ENCODE measurements at places on chromosomes 5 and 9. TPM values are rescaled to one million over a fixed set of nuclear protein-coding genes. Genes with fewer than 3 reads are reported as not detected.

DNA sequence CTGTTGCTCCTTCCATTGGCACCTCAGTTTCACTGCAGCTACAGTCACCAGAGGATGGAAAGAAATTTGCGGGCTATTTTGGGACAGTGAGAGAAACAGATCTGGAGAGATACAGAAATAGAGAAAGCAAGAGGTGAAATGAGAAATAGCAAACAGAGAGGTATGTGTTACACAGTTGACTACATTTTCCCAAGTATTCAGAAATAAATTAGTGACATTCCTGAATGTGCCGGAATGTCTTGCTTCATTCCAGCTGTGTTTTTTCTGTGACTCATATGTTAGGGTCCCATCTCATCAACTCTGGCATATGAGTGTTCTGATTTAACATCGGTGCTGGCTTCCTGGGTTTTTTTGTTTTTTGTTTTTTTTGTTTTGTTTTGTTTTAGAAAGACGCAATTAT is 63.8 kb upstream of the ZNF462 start:
- no peak overlapping the region for H3K27ac ChIP-seq
- no peaks in the 10 kb centered on the region for H3K36me3 ChIP-seq
- H3K4me3 ChIP-seq = no peak overlapping the region
- no peaks in the 10 kb centered on the region for H3K4me1 ChIP-seq

DNA sequence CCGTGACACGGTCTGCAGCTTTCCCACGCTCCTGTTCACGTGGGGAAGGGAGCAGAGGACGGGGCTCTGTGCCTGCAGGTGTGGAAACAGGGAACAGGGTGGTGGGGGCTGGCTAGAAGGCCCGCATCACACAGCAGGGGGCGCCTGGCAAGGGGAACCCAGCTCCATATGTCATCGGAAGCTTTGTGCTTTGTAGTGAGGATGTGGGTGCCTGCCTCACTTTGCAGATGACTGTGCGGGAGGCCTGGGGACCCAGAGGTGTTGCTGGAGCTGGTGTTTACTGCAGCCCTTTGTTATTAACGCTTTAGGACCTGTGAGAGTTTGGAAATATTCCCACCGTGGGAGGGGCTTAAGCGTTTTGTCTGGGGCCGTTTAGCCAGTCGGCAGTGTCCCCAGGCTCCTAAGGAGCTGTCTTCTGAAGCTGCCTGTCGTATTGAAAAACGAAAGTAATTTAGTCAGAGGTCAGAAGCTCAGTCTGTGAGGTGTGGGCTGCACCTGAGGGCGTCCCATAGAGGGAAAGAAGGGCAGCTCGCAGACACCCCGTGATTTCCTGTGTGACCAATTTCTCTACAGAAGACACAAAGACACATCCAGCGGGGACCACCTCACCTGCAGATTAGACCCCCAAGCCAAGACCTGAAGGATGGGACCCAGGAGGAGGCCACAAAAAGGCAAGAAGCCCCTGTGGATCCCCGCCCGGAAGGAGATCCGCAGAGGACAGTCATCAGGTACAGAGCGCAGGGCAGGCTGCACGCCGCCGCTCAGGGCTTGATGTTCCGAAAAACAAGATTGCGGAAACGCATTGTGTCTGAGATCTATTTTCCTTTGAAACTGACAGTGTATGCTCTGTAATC is 9.1 kb downstream of the MAN1B1 start:
- no peaks in the 10 kb centered on the region for H3K27me3 ChIP-seq
- no peak overlapping the region for H3K4me3 ChIP-seq
- H3K4me1 ChIP-seq = no peaks in the 10 kb centered on the region
- H3K27ac ChIP-seq = peak overlapping the region; percentile 44

GRCh38 chr5:63687854-63688516 is 274.3 kb downstream of the HTR1A start:
- H3K4me3 ChIP-seq = no peak overlapping the region
- no peaks in the 10 kb centered on the region for H3K4me1 ChIP-seq
- H3K27ac ChIP-seq = no peak overlapping the region
- DNase-seq = no peak

Gene FBP1
- 3.4 TPM for total RNA-seq

Gene GMCL2
- total RNA-seq = not detected

Gene C5orf58
- not detected for total RNA-seq

Data from B cell (primary cell).